ENCODE measurements at places on chromosomes 6 and 20. TPM values are rescaled to one million over a fixed set of nuclear protein-coding genes. Genes with fewer than 3 reads are reported as not detected.

GRCh38 chr6:15430931-15431405 lies 185.1 kb downstream of the JARID2 start:
- DNase-seq: no peak

DNA sequence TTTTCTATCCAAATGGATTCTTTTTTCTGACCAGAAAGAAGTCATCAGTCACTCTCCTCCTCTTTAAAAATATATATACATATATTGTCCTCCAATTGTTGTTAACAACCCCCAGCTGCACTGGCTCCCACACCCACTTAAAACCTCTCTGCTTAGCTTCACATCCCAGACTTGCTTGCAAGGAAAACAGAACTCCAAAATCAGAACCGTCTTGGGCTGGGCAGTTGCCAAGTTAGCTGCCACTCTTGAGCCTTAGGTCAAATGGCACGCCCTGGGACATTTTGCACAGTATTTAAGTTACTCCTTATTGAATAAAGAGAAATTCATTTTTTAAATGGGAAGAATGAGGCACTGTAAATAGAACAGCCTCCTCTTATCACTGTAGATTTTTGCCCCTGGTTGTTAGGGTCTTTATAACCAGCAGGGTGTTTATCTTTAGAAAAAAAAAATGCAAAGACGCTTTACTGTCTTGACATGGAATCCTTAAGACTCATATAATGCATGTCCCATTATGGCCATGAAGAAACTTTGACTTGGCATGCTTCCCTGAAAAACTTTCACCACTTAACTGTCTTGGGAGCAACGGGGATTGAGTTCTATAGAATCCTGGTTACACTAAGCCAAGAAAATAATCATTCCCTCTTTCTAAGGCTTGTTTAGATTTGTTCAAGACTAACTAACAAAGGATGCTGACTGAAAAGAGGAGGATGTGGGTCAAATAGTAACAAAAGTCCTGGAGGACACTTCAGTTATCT lies 204.5 kb downstream of the ISM1 start:
- no peak for DNase-seq

The DTD1 gene
- total RNA-seq: 154 TPM

The LPA gene
- not detected for total RNA-seq
